CD4-positive, alpha-beta T cell treated with Interleukin-6 at 100 ng/mL for 8 hours (primary cell): ENCODE measurements at places on chromosomes 7 and 10.
A peak's percentile ranks its signal among the peaks of the same experiment; 100 is the strongest.

GRCh38 chr10:92719991-92720830 lies 30.5 kb downstream of the HHEX start:
- no peak for DNase-seq

GRCh38 chr10:1127629-1128028 lies 71.4 kb downstream of the WDR37 start:
- no peak for DNase-seq

- no peak for DNase-seq
These were observed 138.0 kb downstream of the DYNC1I1 start for GRCh38 chr7:95910341-95910740.

GRCh38 chr10:110011681-110012080 lies 3.9 kb downstream of the ADD3 start:
- DNase-seq = no peak

GRCh38 chr7:131014906-131015656 lies 281.1 kb upstream of the KLF14 start:
- no peak for DNase-seq

- peak; percentile 57 for DNase-seq
These were observed 289.4 kb downstream of the DNAJB6 start for GRCh38 chr7:157625973-157626742.

- DNase-seq = no peak
These were observed 3.5 kb downstream of the BMI1 start for GRCh38 chr10:22324413-22324812.
